ENCODE measurements at places on chromosomes 13 and 19.

DNA sequence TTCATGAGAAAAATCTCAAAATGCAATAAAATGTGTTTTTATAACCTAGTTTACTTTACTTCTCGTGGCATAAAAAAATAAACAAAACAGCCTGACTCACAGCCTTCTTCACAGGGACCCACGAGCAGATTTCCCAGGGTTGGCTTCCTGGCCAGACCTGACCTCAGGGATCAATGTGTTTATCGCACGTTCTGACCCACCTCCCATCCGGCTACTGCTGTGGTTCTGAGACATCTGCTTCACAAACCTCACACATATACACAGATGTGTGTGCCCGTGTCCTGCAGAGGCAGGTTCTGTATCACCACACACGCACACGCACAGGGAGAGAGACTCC is 118.3 kb downstream of the COL4A2 start:
- DNase-seq, result no peak

GRCh38 chr13:66689037-66689619 is 541.0 kb downstream of the PCDH9 start:
- DNase-seq, result no peak

DNA sequence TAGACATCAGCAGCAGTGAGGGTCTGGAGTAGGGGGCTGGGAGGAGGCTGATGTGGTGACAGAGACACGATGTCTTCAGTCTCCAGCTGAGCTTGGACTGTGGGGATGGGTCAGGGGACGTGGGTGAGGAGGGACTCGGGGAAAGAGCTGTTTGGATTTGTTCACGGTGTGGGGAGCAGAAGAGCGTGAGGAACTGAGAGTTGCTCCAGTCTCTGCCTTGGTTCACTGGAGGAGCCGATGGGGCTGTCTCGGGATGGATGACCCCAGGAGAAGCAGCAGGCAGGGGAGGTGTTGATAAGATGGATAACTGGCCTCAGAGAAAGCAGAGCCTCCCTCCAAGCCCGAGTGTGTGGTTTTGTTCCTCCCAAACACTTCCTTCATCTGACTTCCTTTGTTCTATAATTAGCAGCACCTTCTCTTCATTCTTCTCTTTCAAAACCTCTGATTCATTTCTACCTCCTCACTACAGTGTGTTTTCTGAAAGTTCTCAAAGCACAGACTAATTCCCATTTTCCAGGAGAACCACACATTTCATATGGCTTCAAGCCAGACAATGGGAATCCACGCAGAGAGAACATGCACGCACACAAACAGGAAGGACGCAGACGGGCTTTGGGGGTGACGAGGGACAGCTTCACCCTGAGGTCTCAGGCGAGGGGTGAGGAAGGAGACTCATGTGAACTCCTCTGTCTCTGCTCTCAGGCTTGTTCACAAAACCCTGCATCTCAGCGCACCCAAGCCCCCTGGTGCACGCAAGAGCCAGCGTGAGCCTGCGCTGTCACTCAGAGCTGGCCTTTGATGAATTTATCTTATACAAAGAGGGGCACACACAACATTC is 18.6 kb downstream of the LAIR2 start:
- no peak for DNase-seq

- DNase-seq, result no peak
These were observed 339.0 kb downstream of the DCT start for GRCh38 chr13:94140511-94140910.

GRCh38 chr19:17405250-17406045 is at the start of gene BST2:
TSS of gene BST2 (minus strand) at chr19:17405630. CDS start at chr19:17405575, 55 bp downstream.
- DNase-seq, result peak; percentile 74

DNA sequence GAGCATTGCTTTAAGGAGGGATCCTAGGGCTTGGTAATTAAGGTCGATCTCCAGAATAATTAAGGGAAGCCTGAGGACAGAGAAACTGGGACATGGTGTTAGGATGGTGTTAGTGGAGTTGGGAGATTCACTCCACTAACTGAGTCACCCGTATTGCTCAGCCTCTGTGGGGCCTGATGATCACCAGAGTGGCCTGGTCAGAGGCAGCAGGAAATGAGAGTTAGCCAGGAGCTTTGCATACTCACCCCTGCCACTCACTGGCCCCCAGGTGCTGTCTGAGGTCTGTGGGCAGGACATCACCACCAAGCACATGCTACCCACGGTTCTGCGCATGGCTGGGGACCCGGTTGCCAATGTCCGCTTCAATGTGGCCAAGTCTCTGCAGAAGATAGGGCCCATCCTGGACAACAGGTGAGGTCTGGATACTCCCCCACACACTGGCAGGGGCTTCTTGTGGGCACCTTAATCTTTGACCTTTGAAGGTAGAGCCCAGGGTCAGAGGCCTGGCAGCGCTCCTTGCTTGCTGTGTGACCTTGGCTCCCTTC is 32.1 kb downstream of the PPP2R1A start:
- DNase-seq, result no peak

GRCh38 chr13:28041501-28041900 is 53.0 kb upstream of the URAD start:
- DNase-seq, result no peak

DNA sequence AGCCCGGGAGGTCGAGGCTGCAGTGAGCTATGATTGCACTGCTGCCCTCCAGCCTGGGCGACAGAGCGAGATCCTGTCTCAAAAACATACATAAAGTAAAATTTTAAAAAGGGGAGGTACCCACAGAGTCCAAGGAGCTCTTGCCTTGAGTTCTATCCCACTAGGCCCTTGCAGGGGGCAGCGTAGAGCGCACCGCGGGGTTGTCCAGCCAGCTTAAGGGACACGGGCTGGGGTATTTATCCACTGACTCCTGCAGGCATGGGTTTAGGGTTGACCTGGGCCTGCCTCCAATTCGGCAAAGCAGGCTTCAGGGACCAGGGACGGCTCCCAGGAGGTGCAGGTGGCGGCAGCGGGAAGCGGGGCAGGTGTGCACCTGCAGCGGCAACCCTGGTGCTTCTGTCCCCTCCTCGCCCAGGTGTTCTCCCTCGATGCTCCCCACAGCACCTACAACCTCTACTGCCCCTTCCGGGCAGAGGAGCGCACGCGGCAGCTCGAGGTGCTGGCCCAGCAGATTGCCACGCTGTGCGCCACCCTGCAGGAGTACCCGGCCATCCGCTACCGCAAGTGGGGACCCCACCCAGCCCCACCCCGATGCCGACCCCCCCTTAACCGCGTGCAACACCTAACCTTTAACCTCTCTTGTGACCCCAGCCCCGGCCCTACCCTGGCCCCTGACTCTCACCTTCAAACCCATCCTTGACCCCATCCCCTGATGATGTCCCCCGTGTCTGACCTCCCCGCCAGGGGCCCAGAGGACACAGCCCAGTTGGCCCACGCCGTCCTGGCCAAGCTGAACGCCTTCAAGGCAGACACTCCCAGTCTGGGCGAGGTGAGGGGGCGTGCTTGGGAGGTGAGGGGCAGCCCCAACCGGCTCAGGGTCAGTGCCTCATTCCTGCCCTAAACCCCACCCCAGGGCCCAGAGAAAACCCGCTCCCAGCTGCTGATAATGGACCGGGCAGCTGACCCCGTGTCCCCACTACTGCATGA is 4.7 kb downstream of the STXBP2 start:
- no peak for DNase-seq

DNA sequence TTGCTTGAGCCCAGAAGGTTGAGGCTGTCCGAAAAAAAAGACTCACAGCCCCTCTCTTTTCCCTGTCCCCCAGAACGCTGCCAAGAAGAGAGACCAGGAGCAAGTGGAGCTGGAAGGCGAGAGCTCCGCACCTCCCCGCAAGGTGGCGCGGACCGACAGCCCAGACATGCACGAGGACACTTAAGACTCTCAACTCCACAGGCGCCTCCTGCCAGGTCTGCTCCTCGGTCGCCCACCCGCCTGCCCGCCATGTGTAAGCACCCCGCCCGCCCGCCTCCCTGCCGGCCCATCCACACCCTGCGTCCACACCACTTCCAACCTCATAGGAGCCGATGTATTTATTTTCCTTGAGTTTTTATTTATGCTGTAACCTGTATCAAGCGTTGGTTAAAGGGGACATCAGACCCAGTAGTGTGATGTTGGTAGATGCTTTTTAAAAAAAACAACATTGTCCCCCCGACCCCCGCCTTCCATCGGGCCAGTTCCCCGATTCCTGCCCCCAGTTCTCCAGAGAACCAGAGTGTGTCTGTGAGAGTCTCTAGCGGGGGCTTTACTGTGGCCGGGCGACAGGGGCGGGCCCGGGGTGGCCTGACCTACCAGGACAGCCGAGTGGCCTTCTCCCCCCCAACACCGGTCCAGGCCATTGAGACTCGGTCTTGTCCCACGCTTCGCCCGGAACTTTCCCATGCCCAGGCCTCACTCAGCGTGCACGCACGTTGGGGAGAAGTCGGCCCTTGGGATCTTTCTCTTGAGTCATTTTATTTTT is 10.3 kb downstream of the DDA1 start:
- no peak for DNase-seq

DNA sequence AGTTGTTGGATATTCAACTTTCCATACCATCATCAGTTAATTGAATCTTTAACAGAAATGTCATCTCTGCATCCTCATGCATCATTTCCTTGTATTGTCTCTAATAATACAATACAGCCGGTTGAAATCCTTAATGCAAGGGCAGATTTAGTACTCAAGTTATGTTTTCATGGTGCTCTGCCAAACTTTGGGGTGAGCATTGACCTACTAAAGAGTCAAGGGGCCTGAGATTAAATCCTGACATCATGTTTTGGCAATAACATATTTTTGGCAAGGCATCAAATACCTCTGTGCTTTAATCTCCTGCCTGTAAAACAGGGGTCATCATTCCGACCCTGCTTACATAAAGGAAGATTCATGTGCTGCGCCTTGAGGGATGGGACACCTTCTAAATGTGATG is 42.7 kb upstream of the ABCC4 start:
- peak; percentile 49 for DNase-seq

- no peak for DNase-seq
These were observed 663 bp upstream of the SMAD9 start for GRCh38 chr13:36920616-36921185.

DNA sequence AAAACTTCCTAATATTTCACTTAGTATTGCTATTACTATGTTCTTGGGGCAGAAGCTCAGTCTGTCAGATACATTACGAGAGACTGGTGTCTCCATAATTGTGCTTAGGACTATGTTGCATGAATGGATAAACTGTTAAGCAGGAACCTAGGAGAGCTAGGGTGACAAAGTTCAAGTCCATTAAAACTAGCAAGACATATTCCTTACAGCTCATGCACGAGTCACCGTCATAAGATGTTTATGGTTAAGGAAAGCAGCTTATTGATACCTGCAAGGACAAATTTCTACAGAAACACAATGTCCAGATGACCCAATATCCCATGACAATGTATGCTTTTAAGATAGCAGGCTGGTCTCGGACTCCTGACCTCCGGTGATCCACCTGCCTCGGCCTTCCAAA is 5.7 kb upstream of the ZNF813 start:
- DNase-seq, result no peak

- peak; percentile 100 for DNase-seq
These were observed at the start of gene MZF1 for GRCh38 chr19:58572818-58573657. TSS of gene MZF1 (minus strand) at chr19:58573335. CDS start at chr19:58571389, 1,946 bp downstream.

DNA sequence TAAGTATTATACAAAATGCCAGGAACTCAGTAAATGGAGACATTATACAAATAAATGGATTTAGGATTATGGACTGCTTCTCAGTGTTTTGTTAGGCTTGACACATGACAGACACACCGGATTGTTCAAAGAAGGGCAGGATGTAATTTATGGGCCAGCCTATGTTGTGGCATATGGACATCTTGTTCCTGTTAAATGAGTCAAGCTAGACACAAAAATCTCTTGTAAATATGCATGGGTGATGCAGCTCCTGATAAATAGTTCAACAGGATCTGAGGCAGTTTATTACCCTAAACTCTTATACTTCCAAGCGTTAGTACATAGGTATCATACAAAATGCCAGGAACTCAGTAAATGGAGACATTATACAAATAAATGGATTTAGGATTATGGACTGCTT is 502.3 kb downstream of the TBC1D4 start:
- no peak for DNase-seq

DNA sequence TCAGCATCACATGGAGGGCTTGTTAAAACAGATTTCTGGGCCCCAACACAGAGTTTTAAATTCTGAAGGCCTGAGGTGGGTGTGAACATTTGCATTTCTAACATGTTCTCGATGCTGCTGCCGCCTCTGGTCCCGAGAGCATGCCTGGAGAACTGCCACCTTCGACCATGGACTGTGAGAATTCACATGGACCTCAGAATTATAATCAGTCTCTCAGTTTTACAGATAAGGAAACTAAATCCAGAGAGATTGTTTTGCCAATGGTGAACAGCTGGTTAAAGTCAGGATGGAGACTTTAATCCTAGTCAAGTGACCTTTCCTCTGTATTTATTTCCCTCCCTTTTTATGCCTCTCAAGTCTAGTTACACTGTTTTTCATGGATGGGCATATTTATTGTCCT is 14.7 kb downstream of the ALOX5AP start:
- no peak for DNase-seq

DNA sequence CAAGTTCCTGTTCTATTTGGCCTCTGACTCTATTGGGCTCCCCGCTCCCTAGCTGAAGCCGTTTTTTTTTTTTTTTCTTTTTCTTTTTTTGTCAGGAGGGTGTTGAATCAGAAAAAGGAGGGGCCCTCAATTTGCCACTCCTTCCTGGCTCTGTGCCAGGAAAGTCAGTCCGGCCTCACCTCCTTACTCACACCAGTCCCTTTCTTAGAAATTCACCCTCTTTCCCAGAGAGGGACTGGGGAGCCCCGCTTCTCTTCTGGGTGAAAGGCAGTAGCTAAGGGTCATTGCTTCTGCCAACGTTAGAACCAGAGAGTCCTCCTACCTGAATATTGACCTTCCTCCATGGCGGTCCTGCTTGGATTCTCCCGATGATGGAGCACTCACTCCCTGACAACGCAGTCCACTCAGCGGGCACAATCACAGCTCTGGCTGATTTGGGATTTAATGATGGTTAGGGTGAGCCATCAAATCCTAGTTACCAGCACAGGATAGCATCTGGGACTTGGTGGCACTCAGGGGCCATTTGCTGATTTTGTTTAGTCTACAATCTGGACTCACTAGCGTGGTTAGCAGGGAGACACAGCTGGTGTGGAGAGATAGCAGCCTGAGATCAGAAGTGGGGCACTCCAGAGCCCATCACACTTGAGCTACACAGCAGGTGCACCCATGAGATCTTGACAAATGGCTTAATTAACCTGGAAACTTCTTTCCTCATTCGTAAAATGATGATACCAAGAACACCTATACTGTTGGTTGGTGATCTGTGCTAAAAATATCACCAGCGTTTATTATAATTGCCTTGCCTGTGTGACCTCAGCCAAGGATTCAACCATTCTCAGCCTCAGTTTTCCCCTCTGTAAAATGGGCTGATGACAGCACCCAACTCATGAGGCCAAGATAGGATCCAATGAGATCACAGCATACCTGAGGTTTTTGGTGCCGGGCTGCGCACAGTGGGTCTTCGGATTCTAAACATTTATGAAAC is 2.2 kb downstream of the FCER2 start:
- DNase-seq, result no peak

- no peak for DNase-seq
These were observed 264.0 kb downstream of the KLF12 start for GRCh38 chr13:73870036-73870741.

- no peak for DNase-seq
These were observed 1.9 kb upstream of the RABAC1 start for GRCh38 chr19:41960973-41961372.

- peak; percentile 77 for DNase-seq
These were observed 4.4 kb upstream of the SBK3 start for GRCh38 chr19:55549500-55550320.
